ENCODE measurements at places on chromosomes 7 and 10.

DNA sequence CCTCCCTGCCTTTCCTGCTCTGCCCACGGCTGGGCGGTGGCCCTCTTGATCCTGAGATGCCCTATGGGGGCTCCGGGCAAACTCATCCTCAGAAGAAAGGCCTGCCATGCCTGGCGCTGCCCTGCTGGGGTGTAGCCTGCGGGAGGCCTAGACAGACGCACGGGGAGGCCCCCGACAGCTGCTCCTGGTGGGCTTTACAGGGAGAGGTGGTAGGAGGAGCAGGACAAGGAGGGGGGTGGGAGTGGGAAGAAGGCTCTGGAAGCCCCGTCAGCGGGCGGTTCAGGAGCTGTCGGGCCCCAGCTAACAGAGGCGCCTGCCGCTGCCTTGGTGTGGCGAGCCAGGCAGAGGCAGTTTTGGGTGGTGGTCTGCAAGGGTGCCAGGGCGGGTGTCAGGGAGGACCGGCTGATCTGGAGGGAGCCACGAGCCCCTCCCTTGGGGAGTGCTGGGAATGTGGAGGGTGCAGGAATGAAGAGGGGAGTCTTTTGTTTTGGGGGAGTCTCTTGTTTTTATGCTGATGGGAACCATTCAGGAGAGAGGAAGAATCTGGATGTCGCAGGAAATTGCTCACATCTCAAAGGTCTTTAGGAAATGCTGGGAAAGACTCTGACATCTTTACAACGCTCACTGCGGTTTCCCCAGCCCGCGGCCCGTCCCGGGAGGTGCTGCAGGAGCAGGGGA lies 63.5 kb downstream of the CFAP46 start:
- no peak for DNase-seq

DNA sequence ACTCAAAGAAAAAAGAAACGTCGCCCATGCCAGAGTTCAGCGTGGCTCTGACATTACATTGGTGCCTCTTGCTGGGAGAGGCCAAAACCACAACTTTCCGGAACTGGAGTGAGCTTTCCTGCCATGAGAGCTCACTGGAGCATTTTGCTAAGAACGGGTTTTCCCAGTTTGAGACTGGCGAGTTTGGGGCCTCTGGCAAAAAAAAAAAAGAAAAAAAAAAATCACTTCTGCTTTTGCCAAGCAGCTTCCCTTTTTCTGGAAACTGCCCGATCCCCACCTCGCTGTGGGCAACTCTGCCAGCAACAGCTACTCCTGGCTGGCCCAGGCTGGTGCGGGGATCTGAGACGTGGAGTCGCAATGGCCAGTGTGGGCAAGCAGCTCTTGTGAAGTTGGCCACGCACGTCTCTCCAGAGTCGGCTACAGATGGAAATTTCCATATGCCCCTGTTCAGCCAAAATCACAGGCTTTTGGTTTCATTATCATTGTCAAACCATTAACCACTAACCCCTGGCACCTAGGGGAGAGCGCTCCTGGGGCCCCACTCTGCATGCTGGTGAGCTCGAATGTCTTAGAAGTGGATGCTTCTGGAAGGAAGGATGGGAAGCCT lies 25.7 kb downstream of the PRKAG2 start:
- DNase-seq = no peak

GRCh38 chr7:28885771-28886170 lies 72.4 kb downstream of the TRIL start:
- no peak for DNase-seq

DNA sequence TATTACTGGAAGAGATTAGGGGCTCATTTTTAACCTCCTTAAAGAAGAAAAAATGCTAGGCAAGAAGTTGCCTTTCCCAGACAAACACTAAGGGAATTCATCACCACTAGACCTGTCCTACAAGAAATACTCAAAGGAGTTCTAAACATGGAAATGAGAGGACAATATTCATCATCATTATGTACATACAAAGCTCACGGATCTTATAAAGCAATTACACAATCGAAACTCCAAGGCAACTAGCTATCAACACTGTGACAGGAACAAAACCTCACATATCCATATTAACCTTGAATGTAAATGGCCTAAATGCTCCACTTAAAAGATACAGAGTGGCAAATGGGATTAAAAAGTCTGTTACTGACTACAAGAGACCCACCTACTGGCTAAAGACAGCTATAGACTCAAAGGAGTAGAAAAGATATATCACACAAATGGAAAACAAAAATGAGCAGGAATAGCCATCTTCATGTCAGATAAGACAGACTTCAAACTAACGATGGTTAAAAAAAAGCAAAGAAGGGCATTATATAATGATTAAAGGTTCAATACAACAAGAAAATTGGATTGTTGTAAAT lies 246.6 kb downstream of the ADRA2A start:
- no peak for DNase-seq

DNA sequence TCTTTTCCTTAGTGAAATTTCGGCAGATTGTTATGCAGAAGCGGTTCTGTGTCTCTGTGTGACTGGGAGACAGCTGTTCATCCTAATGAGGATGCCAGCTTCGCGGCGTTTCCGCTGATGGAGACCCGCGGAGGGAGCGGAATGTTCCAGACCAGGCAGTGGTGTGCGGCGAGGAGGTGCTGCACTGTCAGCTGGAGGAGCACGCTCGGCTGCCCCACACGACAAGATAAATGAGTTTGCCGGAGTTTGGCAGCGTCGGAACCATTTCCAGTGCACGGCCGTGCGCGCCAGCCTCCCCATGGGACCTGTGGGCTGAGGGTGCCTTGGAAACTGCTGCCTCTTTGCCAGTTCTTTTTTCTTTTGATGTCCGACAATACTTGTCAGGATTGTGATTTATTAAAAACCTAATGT lies 64.6 kb downstream of the WDR37 start:
- no peak for DNase-seq

GRCh38 chr7:21334906-21335305 lies 93.0 kb upstream of the SP4 start:
- DNase-seq = no peak

DNA sequence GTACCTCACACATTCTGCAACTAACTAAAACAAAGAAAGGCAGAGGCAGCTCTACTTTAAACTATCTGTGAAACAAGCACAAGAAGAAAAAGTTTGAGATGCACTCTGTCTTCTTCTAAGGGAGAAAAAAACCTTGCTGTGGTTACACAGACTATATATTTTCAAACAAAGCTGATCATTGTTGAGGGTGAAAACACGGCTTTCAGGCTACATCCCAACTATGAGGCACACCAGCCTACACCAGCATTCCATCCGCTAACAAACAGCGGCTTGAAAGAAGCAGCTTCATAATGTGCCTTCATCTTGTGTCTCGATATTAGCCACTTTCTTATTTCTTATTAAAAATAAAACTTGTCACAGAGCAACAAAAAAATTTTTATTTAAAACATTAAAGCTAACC lies 79.1 kb downstream of the USP6NL start:
- no peak for DNase-seq

DNA sequence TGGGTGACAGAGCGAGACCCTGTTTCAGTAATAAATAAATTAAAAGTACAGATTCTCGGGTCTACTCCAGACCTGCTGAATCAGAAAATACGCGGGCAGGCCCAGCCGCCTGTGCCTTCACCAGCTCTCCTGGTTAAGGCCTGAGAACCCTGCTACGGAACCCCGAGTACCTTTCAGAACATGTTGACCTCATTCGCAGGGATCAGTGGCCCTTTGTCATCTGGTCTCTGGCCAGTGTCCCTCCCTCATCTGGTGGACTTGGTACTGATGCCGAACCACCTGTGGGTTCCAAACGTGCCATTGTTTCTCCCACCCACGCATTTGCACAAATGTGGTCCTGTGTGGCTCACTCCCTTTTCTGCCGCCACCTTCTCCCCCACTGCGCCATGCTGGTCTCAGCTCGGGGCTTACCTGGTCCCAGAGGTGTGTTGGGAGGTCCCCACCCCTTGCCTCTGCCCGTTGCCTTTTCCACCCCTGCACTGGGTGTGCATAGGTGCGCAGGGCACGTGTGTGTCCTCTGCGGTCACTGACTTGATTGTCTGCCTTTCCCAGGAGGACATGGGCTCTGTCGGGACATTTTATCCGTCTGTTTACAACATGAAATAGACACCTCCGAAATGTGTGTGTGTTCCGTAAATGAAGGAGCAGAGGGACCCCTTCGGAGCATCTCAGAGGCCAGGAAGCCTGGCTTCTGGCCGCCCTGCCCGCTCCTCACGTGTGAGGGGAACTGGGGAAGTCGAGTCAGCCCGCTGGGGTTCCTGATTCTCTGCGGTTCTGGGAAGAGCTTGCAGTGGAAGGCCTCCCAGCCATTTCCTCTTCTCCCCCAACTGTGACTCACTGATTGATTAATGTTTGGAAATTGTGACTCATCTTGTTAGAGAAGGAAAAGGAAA lies 135.2 kb downstream of the CUX1 start:
- DNase-seq = no peak

DNA sequence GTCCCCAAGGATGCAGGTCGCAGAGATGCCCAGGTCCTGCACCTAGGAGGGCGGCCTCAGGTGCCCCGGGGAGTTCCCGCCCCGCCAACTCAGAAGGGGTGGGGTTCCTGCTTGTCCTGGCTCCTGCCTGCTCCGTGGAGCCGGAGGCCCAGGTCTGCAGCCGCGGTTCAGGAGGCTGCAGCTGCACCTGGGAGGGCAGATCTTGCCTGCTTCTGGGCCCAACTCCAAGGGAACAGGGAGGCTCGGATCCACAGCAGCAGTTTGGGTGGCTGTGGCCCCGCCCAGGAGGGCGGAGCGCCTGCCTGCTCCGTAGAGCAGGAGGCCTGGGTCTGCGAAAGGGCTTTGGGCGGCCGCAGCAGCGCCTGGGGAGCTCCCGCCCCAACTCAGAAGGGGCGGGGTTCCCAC lies 108.2 kb upstream of the EGR2 start:
- no peak for DNase-seq

GRCh38 chr10:104284846-104285245 lies 15.9 kb downstream of the GSTO2 start:
- DNase-seq = no peak

DNA sequence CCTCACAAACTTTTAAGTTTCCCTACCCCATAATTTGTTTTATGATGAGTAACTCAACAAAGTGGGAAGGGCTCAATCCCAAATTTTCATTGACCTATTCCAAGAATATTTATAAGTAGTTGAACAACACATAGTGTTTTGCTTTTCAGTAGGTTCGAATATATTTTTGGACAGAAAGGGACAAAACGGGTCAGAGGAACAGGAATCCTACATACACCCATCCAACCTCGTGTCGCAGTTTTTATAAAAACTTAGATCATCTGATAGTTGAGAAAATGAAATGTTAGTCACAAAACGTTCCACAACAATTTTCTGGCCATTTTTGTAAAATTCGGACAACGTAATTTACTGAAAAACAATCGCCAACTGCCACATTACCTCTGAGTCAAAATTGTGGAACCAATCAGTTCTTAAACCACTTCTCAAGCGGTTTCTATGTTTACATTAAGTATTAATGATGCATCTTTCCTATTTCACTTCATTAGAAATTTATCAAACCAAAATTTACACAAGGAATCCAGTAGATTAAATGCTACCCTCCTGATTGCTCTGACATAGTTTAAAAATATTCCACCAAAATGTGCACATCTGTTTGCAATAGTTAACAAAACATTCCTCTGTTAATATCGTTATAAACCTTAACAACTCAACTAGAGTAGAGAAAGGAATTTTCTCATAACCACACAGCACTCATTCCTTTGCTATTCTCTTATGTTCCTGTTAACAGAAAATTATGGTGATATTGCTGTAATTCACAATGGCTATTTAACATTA lies 6.3 kb downstream of the WNT16 start:
- DNase-seq = no peak

DNA sequence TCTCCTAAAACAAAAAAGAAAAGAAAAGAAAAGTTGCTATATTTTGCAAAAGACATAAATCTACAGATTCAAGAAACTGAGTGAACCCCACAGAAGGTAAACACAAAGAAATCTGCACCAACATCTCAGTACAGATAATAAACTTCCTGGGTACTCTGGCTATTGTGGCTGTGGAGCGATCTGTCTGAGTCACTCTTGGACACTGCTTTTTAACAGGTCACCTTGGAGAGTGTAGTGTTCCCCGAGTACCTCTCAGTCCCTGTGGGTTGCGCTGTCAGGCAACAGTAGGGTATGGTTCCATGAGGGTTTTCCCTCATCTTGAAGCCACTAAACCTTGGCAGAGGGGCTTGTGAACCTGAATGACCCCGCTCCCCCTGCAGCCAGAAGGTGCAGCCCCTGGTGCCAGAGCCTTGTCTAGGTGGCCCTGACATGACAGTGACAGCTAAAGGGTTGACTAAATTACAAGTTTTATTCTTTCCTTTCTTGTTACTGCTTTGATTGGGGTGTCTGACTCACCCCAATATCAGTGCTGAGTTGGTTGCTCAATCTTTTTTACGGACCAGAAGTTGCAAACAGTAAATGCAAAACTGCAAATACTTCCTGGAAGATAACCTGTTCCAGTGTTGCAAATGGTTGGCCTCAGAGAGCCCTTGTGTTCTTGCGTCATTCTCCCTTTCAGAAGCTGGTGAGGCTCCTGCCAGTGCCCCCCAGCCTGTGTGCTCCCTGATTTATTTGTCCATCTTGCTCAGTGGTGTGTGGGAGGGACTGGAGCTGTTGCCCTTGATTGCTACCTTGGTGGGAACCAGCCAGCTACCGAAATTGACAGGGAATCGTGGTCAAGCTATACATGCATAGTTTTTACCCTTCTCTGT lies 30.6 kb downstream of the POR start:
- no peak for DNase-seq

DNA sequence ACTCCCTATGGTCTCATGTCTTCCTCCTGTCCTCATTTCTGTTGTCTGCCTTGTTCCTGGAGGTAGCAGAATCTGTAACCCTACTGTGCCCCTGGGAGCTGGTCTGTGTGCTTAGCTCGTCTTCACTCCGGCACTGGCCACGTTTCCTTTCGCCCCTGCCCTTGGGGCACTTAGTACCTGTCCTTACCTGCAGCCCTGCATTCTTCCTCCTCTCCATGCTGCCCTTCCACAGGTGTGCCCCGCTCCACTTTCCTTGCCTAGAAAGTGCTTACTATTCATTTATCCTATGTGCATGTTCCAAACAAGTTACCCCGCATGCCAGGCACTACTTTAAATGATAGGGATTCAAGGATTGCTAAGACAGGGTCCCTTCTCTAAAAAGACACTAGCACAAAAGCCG lies 199.9 kb upstream of the ZMIZ1 start:
- DNase-seq = no peak

DNA sequence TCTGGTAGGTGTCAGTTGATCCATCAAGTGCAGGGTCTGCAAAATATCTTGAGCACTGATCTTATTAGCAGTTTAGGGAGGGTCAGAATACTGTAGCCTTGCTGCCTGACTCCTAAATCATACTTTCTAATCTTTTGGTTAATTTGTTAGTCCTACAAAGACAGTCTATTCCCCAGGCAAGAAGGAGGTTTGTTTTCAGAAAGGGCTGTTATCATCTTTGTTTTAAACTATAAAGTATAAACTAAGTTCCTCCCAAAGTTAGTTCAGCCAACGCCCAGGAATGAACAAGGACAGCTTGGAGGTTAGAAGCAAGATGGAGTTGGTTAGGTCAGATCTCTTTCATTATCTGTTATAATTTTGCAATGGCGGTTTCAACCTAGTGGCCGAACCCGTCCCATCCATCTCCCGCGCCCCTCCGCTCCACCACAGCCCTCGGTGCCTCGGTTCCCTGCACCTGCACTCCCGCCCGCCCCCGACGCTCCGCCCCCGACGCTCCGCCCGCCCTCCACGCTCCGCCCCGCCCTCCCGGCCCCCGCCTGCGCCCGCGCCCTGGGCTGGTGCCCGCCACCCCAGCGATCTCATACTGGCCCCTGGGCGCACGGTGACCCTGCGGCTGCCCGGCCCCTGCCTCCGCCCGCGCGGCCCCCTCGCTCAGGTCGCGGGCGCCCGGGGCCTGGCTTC lies at the start of gene ADCK2:
Gene ADCK2 (plus strand): TSS at position 564 of the 681 bp plus-strand sequence. CDS start 386 bp downstream, outside the sequence.
- DNase-seq = peak; percentile 59

- no peak for DNase-seq
Observed at GRCh38 chr7:143002106-143002505, 24.8 kb downstream of the OR9A2 start.

- no peak for DNase-seq
Observed at GRCh38 chr10:48535416-48536155, 69.3 kb downstream of the ARHGAP22 start.
